ENCODE measurements at places on chromosomes 13 and 19. TPM values are rescaled to one million over a fixed set of nuclear protein-coding genes. Genes with fewer than 3 reads are reported as not detected.

- DNase-seq, result no peak
Measured at GRCh38 chr19:53085496-53085895, 17.7 kb downstream of the ZNF160 start.

- no peak for DNase-seq
Measured at GRCh38 chr19:29193155-29193554, 19.8 kb downstream of the UQCRFS1 start.

DNA sequence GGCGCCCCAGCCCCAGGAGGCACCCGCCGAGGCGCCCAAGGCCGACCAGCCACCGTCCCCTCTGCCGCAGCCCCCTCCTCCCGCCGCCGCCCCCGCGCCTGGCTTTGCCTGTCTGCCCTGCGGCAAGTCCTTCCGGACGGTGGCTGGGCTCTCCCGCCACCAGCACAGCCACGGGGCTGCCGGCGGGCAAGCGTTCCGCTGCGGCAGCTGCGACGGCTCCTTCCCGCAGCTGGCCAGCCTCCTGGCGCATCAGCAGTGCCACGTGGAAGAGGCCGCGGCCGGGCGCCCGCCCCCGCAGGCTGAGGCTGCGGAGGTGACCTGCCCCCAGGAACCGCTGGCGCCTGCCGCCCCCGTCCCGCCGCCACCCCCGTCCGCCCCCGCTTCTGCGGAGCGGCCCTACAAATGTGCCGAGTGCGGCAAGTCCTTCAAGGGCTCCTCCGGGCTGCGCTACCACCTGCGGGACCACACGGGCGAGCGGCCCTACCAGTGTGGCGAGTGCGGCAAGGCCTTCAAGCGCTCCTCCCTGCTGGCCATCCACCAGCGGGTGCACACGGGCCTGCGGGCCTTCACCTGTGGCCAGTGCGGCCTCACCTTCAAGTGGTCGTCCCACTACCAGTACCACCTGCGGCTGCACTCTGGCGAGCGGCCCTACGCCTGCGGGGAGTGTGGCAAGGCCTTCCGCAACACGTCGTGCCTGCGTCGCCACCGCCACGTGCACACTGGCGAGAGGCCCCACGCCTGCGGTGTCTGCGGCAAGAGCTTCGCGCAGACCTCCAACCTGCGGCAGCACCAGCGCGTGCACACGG is 2.6 kb upstream of the NAT14 start:
- DNase-seq, result no peak

GRCh38 chr13:43235028-43235427 is 211.6 kb downstream of the DNAJC15 start:
- DNase-seq, result no peak

DNA sequence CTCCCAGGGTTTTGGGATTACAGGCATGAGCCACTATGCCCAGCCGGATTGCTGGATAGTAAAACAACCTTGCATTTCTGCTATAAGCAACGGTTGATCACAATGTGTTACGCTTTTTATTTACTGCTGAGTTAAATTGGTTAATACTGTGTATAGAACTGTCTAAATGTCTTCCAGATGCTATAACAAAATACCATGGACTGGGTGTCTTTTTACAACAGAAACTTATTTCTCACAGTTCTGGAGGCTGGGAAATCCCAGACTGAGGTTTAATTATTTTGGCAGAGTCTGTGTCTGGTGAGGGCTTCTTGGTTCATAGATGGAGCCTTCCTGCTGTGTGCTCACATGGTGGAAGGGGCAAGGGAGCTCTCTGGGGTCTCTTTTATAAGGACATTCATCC is 65.5 kb downstream of the ING1 start:
- DNase-seq, result no peak

DNA sequence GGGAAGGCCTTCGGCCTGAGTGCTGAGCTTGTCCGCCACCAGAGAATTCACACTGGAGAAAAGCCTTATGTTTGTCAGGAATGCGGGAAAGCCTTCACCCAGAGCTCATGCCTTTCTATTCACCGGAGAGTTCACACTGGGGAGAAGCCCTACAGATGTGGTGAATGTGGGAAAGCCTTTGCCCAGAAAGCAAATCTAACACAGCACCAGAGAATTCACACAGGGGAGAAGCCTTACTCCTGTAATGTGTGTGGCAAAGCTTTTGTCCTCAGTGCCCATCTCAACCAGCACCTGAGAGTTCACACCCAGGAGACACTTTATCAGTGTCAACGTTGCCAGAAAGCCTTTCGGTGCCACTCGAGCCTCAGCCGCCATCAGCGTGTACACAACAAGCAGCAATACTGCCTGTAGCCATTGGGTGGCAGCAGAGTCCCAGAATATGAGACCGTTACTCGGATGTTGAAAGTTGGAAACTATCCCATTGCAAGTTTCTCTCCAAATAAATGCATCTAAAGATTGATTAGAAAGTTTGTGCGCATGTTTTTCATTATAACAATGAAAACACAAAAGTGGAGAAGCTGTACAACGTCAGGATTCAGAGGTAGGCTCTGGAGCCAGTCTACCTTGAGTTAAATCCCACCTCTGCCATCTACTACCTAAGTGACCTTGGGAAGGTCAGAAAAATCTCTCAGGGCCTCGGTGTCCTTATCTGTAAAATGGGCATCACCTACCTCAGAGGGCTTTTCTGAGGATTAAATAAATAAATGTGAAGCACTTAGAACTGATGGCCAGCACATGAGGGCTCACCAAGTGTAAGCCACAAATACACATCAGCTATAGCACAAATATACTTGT is 21.1 kb downstream of the ZNF473 start:
- peak; percentile 80 for DNase-seq

GRCh38 chr19:12126707-12127106 is 13.4 kb downstream of the ZNF20 start:
- peak; percentile 33 for DNase-seq

DNA sequence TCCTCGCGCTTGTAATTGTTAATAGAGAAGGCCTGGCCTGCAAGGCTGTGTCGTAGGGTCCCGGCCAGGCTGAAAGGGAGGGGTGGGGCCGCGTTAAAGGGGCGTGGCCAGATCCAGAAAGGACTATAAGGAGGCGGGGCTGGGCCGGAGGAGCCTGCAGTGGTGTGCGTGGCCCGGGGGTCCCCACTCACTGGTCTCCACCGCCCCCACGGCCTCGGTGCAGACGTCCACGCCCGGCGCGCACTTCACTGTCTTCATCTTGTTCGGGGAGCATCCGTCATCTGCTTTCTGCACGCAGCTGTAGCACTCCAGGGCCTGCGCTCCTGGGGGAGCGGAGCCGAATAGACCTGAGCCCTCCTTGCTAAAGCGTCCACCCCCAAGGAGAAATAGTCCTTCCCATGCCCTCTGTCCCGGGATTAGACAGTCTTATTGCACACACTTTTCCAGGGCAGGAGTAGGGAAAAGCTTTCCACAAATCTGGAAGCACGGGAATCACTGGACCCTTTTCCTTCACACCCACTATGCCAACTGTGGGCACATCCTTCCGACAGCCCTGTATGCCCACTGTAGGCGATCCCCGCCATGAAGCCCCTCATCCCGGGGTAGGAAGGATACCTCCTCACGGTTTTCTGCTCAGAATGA is 1.2 kb downstream of the LYPD3 start:
- peak; percentile 42 for DNase-seq

GRCh38 chr13:110015253-110015652 is 228.9 kb upstream of the IRS2 start:
- peak; percentile 65 for DNase-seq

DNA sequence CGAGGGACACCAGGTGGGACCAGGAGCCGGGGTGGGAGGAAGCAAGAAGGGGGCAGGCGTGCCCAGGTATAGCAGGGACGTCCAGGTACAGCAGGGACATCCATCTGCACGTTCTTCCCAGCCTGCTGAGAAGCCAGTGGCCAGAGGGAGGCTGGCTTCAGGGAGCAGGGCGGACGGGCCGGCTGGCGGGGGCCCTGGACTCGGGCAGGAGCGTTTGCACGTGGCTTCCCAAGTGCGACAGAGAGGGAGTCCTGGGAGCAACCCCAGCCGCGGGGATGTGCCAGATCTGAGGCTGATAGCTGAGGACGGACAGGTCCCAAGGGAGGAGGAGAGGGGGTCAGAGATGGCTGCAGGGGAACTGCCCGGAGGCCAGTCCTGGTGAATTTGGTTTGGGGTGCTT is 36.7 kb downstream of the MYO9B start:
- no peak for DNase-seq

DNA sequence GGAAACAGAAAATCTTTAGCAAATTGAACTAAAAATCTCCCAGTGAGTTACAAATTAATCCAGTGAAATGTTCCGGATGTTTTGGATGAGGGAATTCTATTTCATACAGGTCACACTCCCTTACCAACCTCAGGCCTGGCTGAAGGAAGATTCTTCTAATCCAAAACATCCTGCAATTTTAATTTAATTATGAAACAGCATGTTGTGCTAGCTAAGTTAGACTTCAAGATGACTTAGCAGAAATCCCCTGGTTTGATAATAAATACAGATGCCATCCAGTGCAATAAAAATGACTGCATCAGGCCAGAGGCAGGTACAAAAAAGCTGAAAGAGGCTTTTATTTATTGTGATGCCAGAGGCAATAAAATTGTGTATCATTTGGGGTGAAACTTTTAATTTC is 96.7 kb upstream of the CLDN10 start:
- no peak for DNase-seq

- no peak for DNase-seq
Measured at GRCh38 chr19:3270902-3271301, 46.4 kb downstream of the CELF5 start.

DNA sequence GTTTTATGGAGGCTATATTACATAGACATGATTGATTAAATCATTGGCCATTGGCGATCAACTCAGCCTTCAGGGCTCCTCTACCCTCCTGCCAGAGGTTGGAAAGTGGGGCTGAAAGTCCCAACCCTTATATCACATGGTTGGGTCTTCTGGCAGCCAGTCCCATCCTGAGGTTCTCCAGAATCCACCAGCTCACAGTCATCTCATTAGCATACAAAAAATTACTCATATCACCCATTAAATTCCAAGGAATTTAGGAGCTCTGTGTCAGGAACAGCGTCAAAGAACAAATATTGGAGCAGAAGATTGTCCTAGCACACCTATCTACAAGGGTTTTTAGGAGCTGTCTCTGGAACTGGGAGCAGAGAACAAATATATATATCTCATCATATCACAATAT is 39.4 kb upstream of the FARP1 start:
- DNase-seq, result no peak

- no peak for DNase-seq
Measured at GRCh38 chr13:49254007-49254406, 6.3 kb downstream of the CDADC1 start.

GRCh38 chr19:14507704-14508542 is 10.3 kb downstream of the DNAJB1 start:
- no peak for DNase-seq

- no peak for DNase-seq
Measured at GRCh38 chr13:101408992-101409656, 7.2 kb downstream of the NALCN start.

DNA sequence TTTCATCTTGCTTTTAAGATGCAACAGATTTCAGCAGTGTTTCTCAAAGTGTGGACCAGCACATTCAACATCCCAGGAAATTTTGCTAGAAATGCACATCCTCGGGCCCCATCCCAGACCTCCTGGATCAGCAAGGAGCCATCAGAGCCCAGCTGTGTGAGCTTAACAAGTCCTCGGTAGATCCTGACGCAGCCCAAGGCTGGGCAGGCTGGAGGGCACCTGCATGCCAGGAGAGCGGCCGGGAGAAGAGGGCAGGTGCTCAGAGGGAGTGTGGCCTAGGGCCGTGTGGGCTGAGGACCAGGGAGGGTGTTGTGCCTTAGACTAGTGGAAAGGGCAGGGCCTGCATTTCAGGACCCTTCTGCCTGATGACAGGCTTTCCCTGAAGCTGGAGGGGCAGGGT is 2.2 kb upstream of the MCF2L start:
- no peak for DNase-seq

DNA sequence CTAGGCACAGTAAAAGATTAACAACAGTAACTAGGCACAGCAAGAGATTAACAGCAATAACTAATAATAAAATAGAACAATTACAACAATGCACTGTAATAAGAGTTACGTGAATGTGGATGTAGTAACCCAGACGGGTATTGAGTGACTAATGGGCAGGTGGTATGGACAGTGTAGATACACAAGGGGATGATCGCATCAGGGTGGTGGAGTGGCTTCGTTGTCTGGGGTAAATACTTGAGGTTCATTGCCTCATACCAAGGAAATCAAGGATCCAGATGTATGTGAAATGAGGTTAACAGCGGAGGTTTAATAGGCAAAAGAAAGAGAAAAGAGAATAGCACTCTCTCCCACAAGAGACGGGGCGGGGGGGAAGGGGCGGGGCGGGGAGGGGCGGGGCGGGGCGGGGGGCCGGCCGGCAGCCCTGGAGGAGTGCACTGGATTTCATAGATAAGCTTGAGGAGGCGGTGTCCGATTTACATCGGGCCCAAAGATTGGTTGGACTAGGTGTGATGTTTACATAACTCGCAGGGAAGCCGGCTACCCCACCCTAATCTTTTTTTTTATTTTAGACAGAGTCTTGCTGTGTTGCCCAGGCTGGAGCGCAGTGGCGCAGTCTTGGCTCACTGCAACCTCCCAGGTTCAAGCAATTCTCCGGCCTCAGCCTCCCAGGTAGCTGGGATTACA is 106.3 kb downstream of the KCTD15 start:
- no peak for DNase-seq

GRCh38 chr13:77872995-77873394 is 45.6 kb downstream of the EDNRB start:
- no peak for DNase-seq

DNA sequence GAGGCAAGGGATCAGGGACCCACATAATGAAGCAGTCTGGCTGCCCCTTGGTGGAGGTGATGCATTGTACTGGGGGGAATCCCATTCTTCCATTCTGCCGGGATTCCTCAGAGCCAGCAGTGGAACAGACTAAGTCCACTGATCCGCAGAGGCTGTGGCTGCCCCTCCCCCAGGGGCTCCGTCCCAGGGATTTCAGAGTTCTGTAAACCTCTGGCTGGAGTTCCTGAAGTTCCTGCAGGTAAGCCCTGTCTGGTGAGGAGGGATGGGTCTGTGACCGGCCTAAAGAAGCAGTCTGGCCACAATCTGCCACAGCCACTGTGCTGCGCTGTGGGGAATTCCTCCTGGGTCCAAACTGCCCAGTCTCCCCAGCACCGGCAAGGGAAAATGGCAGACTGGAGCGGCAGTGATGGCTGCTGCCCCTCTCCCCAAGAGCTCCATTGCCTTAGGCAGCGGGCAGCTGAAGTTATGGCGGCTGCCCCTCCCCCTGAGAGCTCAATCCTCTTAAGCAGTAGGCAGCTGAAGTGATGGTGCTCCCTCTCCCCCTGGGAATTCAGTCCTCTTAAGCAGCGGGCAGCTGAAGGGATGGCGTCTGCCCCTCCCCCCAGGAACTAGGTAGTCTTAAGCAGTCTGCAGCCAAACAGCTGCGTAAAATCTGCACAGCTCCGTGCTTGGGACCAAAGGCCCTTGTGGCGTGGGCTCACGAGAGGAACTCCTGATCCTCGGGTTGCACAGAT is 155.7 kb downstream of the PCDH17 start:
- no peak for DNase-seq

The TDRD12 gene
- total RNA-seq, result 0.89 TPM

The IRS2 gene
- 29.1 TPM for total RNA-seq

The IGFL3 gene
- total RNA-seq, result not detected

The ZNF577 gene
- total RNA-seq, result 20.8 TPM

The NLRP12 gene
- not detected for total RNA-seq

The PAN3 gene
- 56.8 TPM for total RNA-seq

The ZNF558 gene
- total RNA-seq, result 31.2 TPM

The SIGLEC11 gene
- total RNA-seq, result 0.67 TPM

The COL4A2 gene
- 145 TPM for total RNA-seq

The EBI3 gene
- 0.49 TPM for total RNA-seq

The CEACAM8 gene
- not detected for total RNA-seq

The GNG7 gene
- total RNA-seq, result 4.5 TPM
